ENCODE measurements at places on chromosomes 16 and 17.
A peak's percentile ranks its signal among the peaks of the same experiment; 100 is the strongest.

GRCh38 chr16:23511731-23512130, 1.4 kb upstream of the GGA2 start:
- H3K27ac ChIP-seq, result no peak overlapping the region
- peaks cover 2% of the 10 kb centered on the region for H3K36me3 ChIP-seq
- DNase-seq, result no peak
- H3K27me3 ChIP-seq, result no peaks in the 10 kb centered on the region
- no peak overlapping the region for H3K4me3 ChIP-seq

DNA sequence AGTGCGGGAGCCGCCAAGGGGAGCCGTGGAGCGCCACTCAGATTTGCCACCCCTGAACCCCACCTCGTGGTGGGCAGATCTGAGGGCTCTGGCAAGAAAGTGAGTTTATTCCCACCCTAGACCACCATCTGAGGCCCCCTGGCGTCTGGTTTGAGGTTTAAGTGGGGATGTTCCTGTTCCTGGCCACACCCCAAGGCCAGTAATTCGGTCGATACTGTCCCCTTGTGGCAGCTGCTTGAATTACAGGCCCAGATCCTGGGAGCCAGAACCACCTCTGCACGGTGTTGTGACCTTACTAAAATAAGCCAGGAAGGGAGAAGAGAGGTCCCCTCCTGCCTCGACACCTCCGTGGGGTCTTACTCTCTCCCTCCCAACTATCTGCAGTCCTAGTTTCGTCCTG, 3.3 kb upstream of the LAT start:
- H3K36me3 ChIP-seq, result peaks cover 40% of the 10 kb centered on the region
- H3K4me3 ChIP-seq, result no peak overlapping the region
- no peak for DNase-seq
- H3K27me3 ChIP-seq, result no peaks in the 10 kb centered on the region

DNA sequence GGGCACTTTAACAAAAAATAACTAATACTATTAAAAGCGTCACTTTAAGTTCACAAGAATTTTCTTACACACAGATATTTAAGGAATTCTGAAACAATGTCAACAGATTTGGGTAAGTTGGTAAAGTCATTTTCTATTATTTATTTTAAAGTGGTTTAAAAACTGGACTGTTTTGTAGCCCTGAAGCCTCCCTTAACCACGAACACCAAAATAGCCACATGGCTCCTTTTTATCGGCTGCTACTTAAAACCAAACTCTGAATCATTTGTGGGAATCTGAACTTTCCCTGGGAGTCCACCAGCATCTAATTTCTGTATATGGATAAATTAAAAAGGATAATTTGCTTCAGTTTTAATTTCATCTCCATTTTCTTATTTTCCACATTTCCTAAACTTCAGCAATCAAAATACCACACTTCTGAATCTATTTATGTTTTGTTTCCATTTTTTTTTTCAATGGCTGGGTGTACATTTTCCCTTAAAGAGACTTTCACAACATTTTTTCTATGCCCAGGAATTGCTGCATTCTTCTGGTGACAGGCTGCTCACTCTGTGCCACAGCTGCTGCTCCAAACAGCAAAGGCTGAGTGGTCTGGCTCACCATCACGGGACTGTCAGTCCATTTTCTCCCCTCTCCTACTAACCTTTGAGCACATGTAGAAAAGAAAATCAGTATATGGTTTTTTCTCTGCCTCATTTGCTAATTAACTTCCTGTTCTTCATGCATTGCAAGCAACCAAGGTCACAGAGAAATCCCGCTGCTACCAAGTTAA, 255.5 kb upstream of the KCNJ16 start:
- H3K27ac ChIP-seq, result no peak overlapping the region
- H3K4me1 ChIP-seq, result no peaks in the 10 kb centered on the region
- no peaks in the 10 kb centered on the region for H3K36me3 ChIP-seq
- H3K27me3 ChIP-seq, result no peaks in the 10 kb centered on the region
- DNase-seq, result no peak

DNA sequence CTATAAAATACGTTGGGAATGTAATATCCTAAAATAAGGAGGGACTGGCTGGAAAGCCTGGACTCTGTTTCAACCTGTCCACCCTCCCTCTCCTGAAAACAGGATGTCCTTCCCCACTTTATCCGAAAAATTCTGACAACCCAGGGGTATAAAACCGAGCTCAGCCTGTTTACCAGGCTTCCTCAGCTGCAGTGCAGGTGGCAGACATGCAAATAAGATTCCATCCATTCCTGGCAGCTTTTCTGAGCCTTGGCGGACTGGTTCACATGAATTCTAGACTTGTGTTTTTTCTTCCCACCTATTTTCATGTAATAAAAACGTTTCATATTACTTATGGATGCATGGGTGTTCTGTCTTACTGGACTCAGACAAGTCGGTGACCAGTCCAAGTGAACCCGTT, 479.3 kb downstream of the KCNJ18 start:
- no peak overlapping the region for H3K27ac ChIP-seq
- no peak for DNase-seq
- no peaks in the 10 kb centered on the region for H3K27me3 ChIP-seq
- H3K36me3 ChIP-seq, result no peaks in the 10 kb centered on the region
- no peaks in the 10 kb centered on the region for H3K4me1 ChIP-seq
- no peak overlapping the region for H3K4me3 ChIP-seq

DNA sequence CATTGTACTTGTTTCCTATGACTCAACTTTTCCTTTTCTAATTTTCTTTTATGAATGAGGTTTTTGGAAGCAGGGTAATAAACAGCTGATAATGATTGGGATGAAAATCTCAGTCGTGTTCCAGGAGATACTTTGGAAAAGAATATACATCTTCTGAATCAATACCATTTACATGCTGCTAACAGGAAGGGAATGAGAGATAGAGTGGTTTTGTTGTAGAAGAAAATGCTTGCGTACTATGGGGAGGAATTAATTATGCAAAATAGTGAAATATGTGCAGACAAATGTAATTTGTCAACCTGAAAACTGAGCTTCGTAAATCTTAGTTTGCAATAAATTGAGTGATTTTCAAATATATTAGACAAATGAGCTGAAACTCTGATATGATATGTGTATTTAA, 24.0 kb upstream of the SHISA6 start:
- no peak overlapping the region for H3K27ac ChIP-seq
- no peaks in the 10 kb centered on the region for H3K27me3 ChIP-seq
- no peaks in the 10 kb centered on the region for H3K4me1 ChIP-seq
- no peaks in the 10 kb centered on the region for H3K36me3 ChIP-seq
- DNase-seq, result no peak

DNA sequence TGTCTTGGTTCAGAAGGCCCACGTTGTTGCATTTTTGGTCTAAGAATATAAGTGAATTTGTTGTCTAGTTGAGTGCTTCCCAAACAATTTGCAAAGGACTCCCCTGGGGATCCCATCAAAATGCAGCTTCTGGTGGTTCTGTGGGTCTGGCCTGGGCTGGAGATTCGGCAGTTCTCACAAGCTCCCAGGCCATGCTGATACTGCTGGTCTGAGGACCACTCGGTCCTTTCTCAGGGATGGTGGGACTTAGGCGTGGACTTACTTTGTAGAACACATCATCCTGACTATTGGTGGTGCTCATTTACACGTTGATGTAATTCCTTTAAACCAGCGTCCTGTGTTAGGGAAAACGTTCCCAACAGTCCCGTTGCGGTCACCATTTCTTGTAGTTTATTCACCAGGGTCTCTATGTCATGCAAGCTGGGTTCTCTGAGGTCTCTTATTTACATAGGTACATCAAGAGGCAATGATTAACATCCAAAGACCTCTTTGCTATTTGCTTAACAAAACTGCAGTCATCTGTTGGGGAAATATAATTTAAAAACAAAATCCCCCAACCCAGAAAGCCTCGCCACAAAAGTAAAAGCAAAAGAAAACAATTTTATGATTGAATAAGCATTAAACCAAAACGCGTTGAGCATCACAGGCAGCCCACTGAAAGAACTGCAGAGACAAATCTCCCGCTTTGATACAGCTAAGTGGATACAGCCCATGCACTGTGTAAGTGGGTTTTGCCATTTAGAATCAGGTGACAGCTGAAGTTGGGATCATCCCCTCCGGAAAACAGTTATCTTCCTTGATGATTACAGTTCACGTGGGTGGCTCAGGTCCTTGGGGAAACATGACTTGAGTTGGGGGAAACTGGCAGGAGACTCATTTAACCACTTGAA, 39.0 kb upstream of the SEC14L1 start:
- H3K27me3 ChIP-seq, result no peaks in the 10 kb centered on the region
- no peak overlapping the region for H3K4me3 ChIP-seq
- peaks cover 9% of the 10 kb centered on the region for H3K4me1 ChIP-seq
- peaks cover 12% of the 10 kb centered on the region for H3K36me3 ChIP-seq

GRCh38 chr16:4428500-4428899, 2.8 kb downstream of the DNAJA3 start:
- no peak overlapping the region for H3K27ac ChIP-seq
- peaks cover 5% of the 10 kb centered on the region for H3K4me1 ChIP-seq
- no peaks in the 10 kb centered on the region for H3K27me3 ChIP-seq
- peaks cover 9% of the 10 kb centered on the region for H3K36me3 ChIP-seq
- no peak for DNase-seq
- H3K4me3 ChIP-seq, result no peak overlapping the region

GRCh38 chr16:15055141-15056053, 477 bp downstream of the NTAN1 start:
- peaks cover 2% of the 10 kb centered on the region for H3K4me1 ChIP-seq
- H3K27me3 ChIP-seq, result no peaks in the 10 kb centered on the region
- H3K36me3 ChIP-seq, result peaks cover 5% of the 10 kb centered on the region
- DNase-seq, result no peak
- H3K27ac ChIP-seq, result no peak overlapping the region

DNA sequence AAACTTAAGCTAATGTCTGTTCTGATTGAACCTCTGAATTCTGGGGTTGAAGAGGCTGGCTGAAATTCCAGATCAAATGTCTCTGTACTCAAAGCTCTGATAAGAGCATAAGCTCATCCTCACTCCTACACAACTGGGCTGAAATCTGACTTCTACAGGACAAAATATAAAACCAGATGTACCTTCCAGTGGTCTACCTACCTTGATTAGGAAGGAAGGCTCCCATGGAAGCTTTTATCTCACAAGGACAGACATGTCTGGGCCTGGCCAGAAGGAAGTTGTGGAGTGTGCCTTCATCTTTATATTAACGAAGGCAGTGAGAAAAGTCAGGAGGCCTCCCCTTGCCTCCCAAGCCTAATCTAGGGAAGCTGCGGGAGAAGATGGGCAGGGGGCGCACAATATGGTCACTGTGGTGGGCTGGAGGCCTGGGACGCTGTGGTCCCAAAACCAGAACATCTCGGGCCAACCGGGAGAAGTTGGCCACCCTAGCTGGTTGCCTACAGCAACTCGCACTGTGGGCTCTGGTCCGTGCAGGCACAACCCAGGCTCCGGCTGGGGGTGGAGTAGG, 55.6 kb upstream of the LRRC37A3 start:
- DNase-seq, result no peak
- H3K4me3 ChIP-seq, result peak overlapping the region; percentile 84
- peaks cover 4% of the 10 kb centered on the region for H3K4me1 ChIP-seq

GRCh38 chr16:78748220-78748929, 648.9 kb downstream of the WWOX start:
- H3K27me3 ChIP-seq, result no peaks in the 10 kb centered on the region
- no peaks in the 10 kb centered on the region for H3K36me3 ChIP-seq

DNA sequence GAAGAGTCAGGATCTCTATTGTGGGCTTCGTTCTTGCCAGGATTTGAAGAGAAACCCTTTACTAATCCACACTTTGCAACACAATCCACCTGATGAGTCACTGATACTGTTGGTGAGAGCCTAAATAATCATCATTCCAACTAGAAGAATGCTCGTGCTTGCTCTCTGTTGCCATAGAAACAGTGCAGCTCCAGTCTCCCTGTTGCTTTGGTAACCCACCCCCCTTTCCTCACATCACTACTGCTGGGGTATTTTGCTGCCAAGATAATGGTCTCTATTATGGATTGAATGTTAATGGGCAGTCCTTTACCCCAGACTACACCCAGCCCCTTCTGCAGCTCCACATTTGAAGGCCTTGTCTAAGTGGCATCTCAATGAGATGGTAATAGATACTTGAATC, 190.4 kb downstream of the ABCC12 start:
- H3K4me3 ChIP-seq, result no peak overlapping the region
- no peaks in the 10 kb centered on the region for H3K36me3 ChIP-seq
- peaks cover 3% of the 10 kb centered on the region for H3K4me1 ChIP-seq
- H3K27ac ChIP-seq, result no peak overlapping the region
- H3K27me3 ChIP-seq, result no peaks in the 10 kb centered on the region

GRCh38 chr16:15608398-15609285, 34.3 kb downstream of the MARF1 start:
- no peaks in the 10 kb centered on the region for H3K4me1 ChIP-seq
- H3K27me3 ChIP-seq, result no peaks in the 10 kb centered on the region
- H3K4me3 ChIP-seq, result no peak overlapping the region
- peaks cover 94% of the 10 kb centered on the region for H3K36me3 ChIP-seq

- no peak overlapping the region for H3K27ac ChIP-seq
- H3K4me1 ChIP-seq, result no peaks in the 10 kb centered on the region
- H3K4me3 ChIP-seq, result no peak overlapping the region
- no peaks in the 10 kb centered on the region for H3K36me3 ChIP-seq
- no peak for DNase-seq
Observed at GRCh38 chr16:64857411-64857810, 264.5 kb downstream of the CDH11 start.

GRCh38 chr16:80794071-80794470, 10.3 kb downstream of the CDYL2 start:
- no peaks in the 10 kb centered on the region for H3K27me3 ChIP-seq
- no peak for DNase-seq
- no peaks in the 10 kb centered on the region for H3K36me3 ChIP-seq
- no peak overlapping the region for H3K4me3 ChIP-seq

- DNase-seq, result no peak
- H3K27ac ChIP-seq, result no peak overlapping the region
- H3K4me1 ChIP-seq, result peaks cover 2% of the 10 kb centered on the region
- H3K36me3 ChIP-seq, result no peaks in the 10 kb centered on the region
Observed at GRCh38 chr16:64234200-64234599, 887.7 kb downstream of the CDH11 start.

GRCh38 chr16:87583453-87584131, 18.7 kb upstream of the JPH3 start:
- H3K4me1 ChIP-seq, result peaks cover 9% of the 10 kb centered on the region
- no peak for DNase-seq
- no peak overlapping the region for H3K4me3 ChIP-seq
- H3K27ac ChIP-seq, result no peak overlapping the region
- H3K27me3 ChIP-seq, result no peaks in the 10 kb centered on the region

DNA sequence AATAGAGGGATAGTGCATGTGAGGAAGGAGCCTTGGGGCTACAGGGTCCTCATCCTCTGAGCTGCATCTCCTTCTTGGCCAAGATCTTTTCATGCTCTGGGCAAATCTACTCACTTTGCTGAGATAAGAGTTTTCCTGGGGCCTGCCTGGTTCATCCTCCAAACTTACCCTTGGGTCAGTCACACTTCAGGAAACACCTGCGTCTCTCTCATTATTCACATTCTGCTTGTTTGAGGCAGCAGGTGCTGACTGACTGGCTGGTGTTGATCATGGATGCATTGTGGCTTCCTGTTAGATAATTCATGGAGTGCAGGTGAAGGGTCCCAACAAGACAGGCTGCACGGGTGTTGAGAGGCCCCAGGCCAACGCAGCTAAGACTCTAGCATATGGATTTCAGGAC, 162.6 kb downstream of the SALL1 start:
- no peaks in the 10 kb centered on the region for H3K27me3 ChIP-seq
- H3K27ac ChIP-seq, result no peak overlapping the region
- no peak for DNase-seq
- H3K4me1 ChIP-seq, result no peaks in the 10 kb centered on the region

All from neuronal stem cell (in vitro differentiated cells).